Esophagus mucosa (tissue), 1 donor: ENCODE measurements at places on chromosomes 4 and X.

- ATAC-seq = no peak
Observed at GRCh38 chr4:13990596-13991589, 363.4 kb upstream of the BOD1L1 start.

GRCh38 chr4:112970903-112971302 lies 78.5 kb upstream of the ANK2 start:
- ATAC-seq = no peak

DNA sequence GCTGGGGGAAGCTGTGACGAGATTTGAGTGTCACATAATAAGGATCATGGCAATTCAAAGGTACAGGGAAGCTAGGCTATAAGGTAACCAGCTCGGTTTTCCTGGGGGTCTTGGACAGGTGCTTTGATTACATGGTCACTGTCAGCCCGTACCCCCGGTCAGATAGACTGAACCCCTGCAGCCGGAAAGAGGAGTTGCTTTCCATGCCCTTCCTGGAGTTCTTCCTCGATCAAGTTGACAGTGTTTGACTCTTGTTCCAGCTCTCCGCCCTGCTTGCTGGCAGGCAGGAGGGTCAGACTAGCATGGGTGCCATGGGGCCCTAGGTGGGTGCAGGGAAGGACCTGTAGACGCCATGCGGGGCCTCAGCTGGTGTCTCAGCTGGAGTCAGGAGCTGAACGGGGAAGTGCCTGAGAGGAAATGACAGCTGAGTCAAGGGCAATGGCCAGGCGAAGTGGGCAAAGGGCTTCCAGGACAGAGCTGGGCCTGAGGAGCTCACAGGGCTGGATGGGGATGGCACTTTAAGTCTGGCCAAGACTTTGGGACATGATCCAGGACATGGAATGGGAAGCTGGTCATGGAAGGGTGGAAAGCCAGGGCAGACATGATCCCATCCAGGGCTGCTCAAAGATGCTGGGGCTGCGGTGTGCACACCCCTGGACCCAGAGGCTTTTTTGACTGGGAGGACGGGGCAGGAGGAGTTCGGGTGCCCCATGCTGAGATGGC lies 1.6 kb downstream of the TMEM187 start:
- no peak for ATAC-seq

DNA sequence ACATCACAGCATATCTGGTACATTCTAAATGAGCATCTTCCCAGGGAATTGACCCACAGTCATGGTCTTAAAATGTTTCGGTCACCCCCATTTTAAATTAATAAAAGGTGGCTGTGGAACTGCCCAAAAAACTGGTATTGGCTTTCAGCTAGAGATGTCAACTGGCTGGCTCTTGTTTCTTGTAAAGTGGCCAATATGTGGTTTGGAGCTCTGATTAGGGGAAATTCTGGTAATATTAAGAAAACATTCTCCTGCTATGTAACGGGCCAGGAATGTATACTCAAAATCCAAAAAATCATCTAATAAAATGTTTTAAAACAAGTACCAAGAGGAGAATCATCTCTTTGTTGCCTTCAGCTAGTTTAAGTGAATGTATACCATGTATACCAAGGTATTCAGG lies 62.0 kb upstream of the VCX2 start:
- no peak for ATAC-seq

- ATAC-seq = peak; percentile 25
Observed at GRCh38 chr4:73817341-73817740, 19.1 kb upstream of the CXCL6 start.

DNA sequence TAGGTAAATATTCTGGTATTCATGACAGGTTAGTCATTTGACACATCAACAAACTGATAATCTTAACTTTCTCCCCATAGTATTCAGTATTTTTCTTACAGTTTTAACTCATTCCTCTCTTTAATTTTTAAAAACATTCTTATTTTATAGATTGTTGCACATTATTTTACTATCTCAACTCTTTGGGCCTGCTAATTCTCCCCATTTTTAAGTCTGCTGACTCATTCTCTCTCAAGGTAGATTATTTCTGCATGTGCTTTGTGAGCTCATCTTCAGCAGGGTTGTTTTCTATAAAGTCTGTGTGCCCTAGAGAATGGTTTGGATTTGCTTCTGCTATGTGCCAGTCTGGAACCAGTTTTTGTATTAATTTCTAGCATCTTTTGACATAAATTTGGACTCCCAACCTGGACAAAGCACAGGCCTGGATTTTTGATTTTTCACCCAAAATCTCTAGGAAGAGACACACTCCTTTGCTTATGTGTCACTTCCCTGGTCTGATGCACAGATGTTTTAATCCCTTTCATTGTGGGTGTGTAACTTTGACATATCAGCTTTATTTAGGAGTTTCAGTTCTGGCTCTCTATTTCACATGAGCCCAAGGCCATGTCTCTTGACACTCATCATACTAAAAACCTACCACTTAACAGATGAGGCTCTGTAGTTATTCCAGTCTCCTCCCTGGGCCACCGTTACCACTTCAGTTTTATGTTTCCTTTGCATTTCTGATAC lies 194.3 kb upstream of the PGRMC2 start:
- ATAC-seq = no peak

DNA sequence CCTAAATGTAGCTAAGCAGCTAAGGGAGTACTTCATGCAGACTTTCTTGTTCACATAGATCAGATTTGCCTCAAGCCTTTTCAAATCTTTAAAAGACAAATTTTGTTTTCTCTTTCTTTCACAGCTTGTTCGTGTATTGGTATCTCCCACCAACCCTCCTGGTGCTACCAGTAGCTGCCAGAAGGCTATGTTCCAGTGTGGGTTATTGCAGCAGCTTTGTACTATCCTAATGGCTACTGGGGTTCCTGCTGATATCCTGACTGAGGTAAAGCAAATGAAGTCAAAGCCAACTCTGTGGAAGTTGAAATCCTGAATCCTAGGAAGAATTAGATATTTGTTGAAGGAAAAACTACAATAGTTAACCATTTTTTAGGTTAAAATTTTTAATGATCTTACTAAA lies 62.6 kb downstream of the USO1 start:
- ATAC-seq = no peak

DNA sequence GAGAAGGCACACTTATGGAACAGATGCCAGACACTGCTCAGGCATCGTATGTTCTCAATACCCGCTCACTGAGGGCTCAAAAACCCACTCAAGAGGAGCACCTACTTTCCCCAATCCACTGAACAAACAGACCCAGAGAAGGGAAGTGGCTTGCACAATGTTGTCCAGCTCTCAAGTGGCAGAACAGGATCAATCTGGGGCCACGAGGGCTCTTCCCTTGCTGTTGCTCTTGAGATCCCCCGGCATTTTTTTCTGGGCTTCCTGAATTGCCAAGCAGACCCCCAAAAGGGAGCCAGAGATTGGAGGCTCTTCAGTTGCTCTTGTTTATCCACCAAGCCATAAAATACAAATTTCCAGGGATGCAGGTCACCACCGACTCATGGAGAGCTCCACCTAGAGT lies 35.7 kb downstream of the IDS start:
- ATAC-seq = no peak

GRCh38 chr4:185117300-185117934 lies 25.6 kb upstream of the SLC25A4 start:
- no peak for ATAC-seq

- no peak for ATAC-seq
Observed at GRCh38 chrX:139120760-139121159, 409.2 kb upstream of the FGF13 start.

GRCh38 chr4:143230683-143231082 lies 46.0 kb downstream of the USP38 start:
- no peak for ATAC-seq

DNA sequence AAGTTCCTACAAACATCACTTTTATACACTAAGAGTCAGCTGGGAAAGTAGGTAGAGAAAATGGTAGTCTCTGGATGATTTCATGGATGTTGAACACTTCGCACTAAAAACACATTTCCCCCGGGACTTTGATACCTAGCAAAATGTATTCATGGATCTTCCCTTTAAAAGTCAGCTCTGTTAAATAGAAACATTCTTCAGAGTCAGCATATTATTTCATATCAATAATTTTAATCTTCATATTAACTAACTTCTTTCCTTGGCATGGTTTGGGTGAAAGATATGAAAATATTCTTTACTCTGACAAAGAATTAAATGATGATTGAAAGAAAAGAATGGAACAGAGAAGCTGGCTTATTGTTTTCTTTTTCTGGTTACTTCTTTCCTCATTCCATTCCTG lies 185.5 kb downstream of the NDST4 start:
- no peak for ATAC-seq

DNA sequence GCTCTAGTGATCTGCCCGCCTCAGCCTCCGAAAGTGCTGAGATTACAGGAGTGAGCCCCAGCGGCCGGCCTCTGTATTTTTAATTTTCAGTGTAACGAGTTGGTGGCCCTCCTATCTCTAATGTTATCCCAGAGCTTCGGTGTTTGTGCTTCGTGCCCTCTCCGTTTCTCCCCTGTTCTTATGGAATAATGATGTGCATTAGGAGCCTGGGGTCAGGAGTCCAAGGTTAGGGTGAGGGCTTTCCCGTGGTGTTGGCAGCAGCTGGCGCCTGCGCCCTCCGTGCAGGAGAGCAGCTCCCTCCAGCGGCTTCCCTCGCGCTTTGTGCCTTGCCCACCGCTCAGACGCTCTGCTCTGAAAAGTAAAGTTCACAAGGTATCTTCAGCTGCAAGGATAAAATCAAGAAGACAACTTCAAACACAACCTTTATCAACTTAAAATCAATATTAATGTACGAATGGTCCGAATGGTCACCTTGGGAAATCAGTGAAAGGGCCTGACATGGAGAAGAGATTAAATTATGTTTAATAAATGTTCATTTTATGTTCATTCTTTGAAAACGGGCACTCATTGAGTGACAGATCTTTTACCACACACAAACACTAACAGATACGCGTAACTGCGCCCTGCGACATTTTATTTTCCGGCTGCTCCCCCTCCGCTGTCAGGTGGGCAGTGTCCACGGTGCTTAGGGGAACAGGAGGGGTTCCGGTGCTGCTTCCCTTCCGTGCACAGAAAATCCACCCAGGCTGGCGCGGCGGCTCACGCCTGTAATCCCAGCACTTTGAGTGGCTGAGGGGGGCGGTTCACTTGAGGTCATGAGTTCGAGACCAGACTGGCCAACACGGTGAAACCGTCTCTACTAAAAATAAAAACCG lies 62.4 kb downstream of the TRAPPC11 start:
- ATAC-seq = no peak

DNA sequence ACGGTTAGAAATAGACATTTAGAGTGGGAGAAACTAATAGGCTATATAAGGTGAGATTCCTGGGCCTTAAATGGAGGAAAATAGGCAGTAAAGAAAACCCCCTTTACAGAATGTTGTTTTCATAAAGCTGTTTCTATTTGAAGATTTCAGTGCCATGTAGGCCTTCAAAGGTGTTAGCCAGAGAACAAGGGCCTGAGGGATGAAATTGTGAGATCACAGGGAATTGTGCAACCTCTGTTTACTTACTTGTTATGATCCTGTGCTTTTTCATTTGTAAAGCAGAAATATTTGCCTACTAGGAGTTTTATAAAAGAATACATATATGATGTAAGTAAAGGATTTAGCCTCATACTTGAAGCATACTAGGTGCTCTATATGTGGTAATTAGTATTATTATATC lies 272.9 kb upstream of the ARX start:
- no peak for ATAC-seq

DNA sequence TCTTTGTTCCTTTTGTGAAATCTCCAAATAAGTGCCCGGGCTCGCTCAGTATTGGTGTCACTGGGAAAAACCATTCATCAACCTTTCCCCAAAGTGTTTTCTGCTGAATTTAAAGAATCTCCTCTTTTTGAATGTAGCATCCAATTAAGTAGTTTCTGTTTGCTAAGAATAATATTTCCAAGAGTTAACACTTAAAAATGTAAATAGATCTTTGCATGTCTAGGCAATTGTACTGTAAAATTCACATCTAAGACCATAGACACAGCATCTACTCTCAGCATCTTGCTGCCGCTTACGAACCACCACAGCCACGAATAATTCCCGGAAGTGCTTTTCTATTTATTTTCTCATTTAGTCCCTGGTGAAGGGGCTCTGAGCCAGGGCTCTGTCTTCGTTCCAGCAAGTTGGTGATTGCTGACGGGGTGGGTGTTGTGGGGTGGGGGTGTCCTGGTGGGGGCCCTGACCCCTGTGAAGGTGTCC lies 1.4 kb downstream of the NSG1 start:
- ATAC-seq = no peak

GRCh38 chr4:95178938-95179337 lies 369.8 kb downstream of the UNC5C start:
- no peak for ATAC-seq

DNA sequence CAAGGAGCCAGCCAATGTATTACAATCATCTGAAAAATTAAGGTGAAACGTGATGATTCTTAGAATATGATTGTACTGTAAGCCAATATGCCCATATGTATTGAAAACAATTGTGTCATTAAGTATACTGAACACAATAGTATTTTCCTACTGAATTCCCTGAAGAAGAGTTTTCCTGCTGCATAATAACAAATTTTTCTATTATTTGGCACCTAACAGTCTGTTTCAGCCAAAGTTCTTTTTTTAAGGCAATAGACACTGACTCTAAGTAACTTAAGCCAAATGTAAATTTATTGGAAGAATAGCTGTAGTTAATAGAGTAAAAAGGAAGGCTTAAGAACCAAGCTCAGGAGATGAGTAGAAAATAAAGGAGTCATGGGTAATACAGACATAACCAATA lies 220.6 kb downstream of the PPP4R3C start:
- no peak for ATAC-seq

- ATAC-seq = peak; percentile 20
Observed at GRCh38 chrX:150503898-150504219, 64.6 kb upstream of the MTM1 start.

DNA sequence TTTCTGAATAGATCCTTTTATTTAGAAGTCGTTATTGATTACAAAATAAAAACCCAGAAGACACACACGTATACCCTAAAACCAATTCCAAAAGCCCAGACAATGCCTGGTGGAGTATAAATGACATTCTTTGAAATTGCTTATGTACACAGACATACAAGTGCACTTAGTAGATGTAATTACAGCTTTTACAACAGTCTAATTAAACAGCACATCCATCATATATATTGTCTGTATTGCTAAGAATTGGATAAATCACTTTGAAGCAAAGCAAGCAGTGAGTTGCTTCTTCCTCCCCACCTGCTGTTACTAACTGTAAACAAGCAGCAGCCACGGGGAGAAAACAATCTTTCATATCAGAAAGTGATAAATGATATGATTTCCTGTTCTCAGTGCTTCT lies 645.7 kb downstream of the TLL1 start:
- no peak for ATAC-seq

- no peak for ATAC-seq
Observed at GRCh38 chr4:170398218-170398617, 308.5 kb upstream of the AADAT start.

- ATAC-seq = no peak
Observed at GRCh38 chr4:71958978-71959377, 72.8 kb upstream of the NPFFR2 start.

GRCh38 chrX:152528193-152528592 lies 77.1 kb upstream of the GABRA3 start:
- no peak for ATAC-seq

DNA sequence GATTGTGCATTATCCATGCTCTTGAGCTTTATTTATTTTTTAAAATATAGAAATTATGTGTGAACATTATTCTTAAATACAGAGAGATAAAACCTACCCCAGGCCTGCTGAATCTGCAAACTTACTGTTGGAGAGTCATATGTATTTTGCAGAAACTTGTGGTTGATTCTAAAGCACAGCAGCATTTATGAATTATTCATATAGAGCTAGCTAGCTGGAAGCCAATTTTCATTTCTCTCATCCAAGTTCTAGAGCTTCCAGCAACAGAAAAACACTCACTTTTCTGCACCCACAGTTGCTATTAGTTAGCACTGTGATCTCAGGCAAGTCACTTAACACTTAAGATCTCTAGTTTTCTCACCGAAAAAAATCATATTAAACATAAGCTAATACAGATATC lies 479.5 kb upstream of the FAM47C start:
- ATAC-seq = no peak

- no peak for ATAC-seq
Observed at GRCh38 chrX:28312965-28313364, 274.3 kb upstream of the IL1RAPL1 start.
